ENCODE measurements at places on chromosomes 2 and 18. TPM values are rescaled to one million over a fixed set of nuclear protein-coding genes. Genes with fewer than 3 reads are reported as not detected.

DNA sequence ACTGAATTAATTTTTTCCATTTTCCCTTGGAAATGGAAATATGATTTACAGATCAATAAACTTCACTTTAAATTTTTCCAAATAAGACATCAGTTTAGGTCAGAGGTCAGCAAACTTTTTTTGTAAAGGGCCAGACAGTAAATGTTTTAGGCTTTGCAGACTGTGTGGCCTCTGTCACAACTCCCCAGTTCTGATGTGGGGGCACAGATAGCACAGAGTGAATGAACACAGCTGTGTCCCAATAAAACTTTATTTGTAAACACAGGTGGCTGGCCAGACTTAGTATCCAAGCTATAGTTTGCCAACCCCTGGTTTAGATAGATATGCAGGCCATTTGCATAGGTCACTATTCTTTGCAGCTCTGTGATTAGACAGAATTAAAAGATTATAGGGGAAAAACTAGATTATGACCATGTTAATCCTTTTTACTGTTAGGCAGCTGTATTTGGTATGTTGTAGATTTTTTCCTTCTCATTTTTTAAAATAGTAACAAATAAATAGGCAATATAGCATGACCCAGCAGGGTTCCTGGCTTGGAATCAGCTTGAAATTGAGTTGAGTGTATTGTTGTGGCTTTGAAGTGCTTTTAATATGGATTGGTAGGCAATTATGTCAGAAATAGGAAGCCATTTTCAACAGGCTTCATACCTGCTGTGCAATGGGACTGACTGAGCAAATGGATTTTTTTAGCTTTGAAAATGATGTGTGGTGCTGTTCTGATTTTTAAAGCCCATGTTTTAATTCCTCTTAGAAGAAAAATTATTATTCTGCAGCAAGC lies 59.7 kb downstream of the WDSUB1 start:
- no peak for DNase-seq

DNA sequence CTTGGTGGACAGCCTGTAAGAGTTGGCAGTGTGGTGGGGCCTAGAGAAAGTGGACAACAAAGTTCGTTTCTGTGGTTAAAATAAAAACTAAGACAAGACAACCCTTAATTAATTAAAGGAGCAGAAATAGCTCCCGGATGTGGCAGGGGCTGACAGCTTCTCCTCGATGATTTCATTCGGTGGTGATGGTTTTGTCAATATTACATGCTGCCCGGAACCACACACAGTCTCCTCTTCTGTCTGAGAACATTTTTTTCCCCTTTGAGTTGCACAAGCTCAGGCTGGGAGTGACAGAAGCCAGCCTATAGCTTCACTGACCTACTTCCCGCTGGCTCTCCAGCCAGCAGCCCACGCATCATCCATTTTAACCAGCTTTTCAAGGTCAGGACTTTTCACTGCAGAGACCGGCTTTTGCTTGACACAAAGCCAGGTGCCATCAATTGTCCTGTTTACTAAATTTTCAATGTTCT lies 378.8 kb downstream of the SLC4A3 start:
- peak; percentile 44 for DNase-seq

DNA sequence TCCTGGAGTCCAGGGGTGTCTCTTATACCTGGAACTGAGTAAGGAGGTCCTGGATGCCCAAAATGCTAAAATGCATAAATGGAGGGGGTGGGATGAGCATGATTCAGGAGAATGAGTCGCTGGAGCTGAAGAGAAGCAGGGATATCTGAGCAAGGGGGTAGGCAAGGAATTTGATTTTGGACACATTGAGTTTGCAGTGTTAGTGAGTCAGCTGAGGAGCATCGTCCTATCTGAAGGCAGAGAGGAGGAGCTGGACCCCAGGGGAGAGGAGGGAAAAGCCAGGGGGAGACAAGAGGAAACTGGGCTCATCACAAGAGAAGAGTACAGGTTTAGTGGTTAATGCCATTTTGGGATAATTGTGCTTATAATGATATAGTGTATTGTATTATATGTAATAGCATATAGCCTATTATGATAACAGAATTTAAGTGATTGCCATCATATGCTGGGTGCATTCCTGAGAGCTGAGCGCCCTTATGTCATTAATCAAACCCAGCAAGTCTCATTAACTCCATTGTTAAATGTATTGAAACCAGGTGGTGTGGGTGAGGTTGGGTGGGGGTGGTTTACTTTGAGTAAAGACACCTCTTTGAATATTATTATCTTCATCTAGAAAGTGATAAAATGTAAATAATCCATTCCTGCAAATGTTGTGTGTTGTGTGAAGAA lies 12.4 kb downstream of the EHD3 start:
- DNase-seq, result no peak

- no peak for DNase-seq
These were observed 65.7 kb downstream of the TRABD2A start for GRCh38 chr2:84815146-84815545.

GRCh38 chr2:52074130-52074719 lies 1042.3 kb upstream of the NRXN1 start:
- DNase-seq, result peak; percentile 57

DNA sequence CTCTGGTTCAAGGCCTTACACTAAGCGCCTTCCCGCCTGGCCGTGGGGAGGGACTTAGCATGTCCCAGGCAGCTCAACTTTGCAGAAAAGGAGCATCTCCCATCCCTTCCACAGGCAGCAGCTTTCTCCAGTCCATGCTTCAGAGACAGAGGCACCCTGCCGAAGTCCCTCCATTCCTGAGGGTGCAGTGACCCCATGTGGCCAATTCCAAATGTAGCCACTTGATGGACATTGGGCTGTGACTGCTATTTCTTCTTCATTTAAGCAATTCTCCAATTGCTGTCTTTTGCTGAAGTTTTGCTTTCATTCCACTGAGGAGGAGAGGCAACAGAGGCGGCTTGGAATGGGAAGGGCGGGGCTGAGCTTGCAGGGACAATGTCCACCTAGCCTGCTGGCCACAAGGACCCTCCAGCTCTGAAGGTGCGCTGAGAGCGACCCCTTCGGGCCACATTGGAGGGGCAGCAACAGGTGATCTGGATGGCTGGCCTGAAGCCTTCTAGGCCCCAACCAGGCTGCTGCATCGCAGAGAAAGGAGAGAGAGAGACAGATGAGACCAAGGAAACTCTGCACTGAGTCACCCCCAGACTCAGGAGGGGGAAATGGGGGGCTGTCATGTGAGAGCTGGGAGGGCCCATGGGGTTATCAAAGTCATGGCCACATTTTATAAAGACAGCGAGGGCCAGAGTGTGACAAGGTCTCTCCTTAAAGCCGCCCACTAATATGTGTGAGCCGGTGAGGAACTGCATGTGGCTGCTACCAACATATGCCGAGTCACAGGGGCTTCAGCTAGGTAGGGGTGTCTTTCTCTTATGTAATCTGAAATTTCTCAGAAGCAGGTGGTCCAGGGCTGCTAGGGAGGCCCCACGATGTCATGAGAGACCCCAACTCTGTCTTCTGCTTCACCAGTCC lies 61.3 kb downstream of the LONRF2 start:
- DNase-seq, result peak; percentile 91

GRCh38 chr2:10042301-10043161 lies 819 bp upstream of the KLF11 start:
- peak; percentile 93 for DNase-seq

DNA sequence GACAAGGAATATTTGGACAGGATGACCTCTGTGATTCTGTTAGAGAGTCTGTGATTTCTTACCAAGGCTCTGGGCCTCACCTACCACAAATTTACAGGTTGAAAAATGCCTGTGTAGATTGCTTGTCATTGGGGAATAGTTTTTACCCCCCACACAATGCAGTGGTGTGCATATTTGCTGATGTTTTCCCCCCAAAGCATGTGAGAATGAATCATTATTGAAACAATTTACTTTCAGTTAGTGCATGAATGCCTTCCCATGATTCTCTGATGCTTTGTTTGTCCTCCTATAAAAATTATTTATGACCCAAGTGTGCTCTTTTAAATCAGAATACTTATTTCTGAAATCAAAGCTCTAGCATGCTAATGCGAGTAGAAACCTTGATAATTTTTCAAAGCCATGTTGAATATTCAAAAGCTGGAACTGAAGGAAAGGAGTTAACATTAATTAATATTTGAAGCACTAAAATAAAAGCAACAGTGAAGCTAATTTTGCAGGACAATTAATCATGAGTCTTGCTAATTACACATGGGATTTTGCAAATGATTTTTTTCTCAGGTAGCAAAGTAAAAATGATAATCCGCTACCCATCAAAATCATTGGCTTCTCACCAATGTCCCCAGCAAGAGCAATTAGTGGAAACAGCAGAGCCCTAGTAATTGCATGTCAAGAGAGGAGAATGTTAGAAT lies 361.2 kb upstream of the HNRNPA3 start:
- no peak for DNase-seq

- no peak for DNase-seq
These were observed 7.5 kb downstream of the RALBP1 start for GRCh38 chr18:9482790-9483189.

DNA sequence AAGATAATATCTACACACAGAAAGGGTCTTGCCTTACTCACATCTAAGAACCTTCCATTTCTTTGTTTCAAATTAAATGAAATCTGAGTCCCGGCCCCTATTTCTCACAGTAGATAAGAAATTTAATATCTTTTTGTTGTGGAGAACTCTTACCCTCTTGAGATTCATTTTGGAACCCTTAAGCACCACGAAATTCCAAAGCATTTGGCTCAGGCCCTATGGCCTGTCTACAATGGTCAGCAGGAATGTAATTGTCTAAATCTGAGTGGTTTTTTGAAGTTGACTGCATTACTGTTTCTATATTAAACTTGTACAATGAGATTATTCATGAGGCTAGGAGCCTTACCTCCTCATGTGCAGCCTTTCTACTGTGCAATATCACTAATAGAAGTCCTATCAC lies 723.3 kb downstream of the TSN start:
- DNase-seq, result peak; percentile 68

GRCh38 chr2:111667542-111668273 lies 216.3 kb downstream of the ANAPC1 start:
- peak; percentile 81 for DNase-seq

GRCh38 chr2:32358111-32358482 lies 1.3 kb downstream of the BIRC6 start:
- DNase-seq, result peak; percentile 33

DNA sequence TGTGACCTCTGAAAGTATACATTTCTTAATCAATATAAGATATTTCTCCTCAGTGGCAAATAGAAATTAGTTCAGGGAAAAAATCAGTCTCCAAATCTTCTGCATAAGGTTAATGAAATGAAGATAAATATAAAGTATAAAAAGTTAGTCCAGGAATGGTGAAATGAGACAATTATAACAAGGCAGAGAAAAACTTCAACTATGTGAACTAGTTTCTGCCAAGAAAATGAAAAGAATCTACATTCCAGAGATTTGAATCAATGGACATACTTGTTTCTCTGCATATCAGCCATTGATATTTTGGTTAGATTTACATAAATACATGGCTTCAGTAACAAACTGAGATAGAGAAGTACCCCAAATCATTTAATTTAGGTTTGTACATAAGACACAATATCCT lies 249.0 kb downstream of the EXOC6B start:
- DNase-seq, result peak; percentile 29

DNA sequence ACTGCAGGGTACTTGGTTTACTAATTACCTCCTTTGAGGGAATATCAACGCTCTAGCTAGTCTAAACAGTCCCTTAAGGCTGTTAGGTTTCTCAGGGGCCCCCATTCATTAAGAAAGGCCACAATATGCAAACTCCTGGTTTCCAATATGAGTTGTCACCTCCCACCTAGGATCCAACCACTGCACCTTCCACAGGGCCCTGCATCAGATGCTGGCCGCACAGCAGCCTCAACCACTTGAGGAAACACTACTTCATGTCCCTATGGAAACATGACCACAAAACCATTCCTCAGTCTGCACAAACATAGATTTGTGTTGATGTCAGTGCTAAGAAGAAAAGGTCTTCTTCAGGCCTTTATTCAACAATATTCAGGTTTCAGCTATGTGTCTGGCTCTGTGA lies 40.9 kb downstream of the STAT4 start:
- DNase-seq, result no peak

DNA sequence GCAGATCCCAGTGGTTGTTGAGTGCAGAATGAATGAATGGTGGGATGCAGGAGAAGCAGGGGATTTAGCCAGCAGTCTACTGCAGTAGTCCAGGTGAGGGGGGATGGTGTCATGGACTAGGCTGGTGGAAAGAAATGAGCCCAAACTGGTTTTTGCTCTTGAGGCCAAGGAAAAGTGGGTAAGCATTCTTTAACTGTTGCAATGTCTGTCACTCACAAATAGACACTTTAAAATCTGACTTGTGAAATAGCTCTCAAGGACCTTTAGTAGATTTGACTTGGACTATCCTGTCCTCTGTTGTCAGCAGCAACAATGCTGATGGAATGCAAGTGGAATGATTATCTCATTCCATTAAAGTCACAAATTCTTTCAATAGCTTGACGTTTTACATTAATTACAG lies 37.5 kb upstream of the STK17B start:
- DNase-seq, result no peak

DNA sequence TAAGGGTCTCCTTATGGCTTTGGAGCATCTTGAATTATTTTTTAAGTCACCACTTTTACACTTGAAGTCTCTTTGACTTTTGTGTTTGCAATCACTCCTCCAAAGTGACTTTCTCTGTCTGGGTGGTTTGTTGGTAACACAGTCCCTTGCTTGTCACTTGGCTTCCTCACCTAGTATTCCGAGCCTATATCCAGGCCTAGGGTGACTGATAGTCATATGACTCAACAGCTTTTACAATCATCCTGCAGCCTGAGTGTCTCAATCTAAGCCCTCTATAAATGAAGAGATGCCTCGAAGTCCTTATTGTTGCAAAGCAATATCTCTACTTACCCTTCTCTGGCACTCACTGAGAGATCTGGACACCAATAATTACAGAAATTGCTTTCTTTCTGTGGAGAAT lies 53.9 kb upstream of the SETBP1 start:
- no peak for DNase-seq

DNA sequence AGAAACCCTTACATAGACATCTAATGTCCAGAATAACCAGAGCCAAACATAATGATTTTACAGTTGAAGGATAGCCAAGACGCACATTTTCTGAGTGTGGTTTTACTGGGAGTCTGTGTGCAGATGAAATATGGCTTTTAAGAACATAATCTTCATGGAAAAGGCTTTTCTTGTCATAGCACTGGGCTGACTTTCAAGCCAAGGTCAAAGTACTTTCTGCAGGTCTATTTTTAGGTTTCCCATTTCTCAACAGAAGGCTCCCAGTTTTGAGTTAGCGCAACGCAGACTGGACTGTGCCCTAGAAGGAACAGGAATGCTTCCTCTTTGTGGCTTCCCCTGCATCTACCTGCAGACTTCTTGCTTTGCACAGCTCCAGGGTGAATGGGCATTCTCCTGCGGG lies 92.3 kb upstream of the UPP2 start:
- DNase-seq, result peak; percentile 65

DNA sequence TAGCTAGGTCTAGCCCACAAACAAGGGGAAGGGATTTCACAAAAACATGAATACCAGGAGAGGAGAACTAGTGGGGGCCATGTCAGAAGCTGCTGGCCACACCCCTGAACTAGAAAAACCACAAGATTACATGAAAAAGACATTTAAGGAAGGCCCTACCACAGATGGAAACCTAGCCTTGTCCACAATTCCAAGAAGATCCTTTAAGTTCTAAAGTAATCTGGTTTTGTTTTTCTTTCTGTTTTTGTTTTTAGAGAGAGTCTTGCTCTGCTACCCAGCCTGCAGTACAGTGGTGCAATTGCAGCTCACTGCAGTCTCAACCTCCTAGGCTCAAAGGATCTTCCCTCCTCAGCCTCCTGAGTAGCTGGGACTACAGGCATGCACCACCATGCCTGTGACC lies 34.2 kb upstream of the CAB39 start:
- DNase-seq, result no peak

MALT1 gene
- total RNA-seq, result 21.3 TPM

GFPT1 gene
- total RNA-seq, result 34.7 TPM

SGPP2 gene
- total RNA-seq, result not detected

NPPC gene
- 1.5 TPM for total RNA-seq

KANSL1L gene
- 34.2 TPM for total RNA-seq

CCDC74B gene
- total RNA-seq, result 1.5 TPM

CD8A gene
- 0.09 TPM for total RNA-seq

GPR17 gene
- 0.53 TPM for total RNA-seq
